Inflammatory macrophage treated with lipopolysaccharide for 1 hour (primary cell): ENCODE measurements at places on chromosomes 6 and 20.
A peak's percentile ranks its signal among the peaks of the same experiment; 100 is the strongest.

DNA sequence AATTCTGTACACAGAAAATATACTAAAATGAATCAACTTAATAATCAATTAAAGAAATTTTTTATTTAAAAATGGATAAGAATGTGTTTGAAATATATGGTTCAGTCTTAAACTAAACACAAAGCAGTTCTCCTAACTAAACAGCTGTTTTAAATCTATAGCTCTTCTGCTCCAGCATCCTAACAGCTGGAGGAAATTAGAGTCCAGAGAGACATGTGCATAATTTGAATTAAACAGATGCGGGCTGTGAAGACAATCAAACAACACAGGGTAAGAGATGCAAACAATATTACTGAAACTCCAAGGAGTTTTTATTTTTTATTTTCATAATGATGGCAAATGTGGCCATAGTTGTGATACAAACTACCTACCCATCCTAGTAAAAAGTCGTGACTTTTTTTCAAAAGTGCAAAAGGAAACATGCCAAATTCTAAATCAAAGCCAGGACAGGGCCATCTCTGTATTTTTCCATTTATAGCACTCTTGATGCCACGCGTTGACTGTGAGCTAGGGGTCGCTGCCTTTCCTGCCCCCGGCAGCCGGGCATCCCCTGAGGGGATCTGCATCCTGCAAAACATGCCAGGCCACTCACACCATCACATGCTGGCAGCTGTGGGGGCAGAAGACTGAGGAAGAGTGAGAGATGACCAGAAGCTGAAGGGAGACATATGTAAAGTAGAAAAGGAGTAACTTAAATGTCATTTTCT lies 310.6 kb downstream of the PRKN start:
- DNase-seq = no peak

DNA sequence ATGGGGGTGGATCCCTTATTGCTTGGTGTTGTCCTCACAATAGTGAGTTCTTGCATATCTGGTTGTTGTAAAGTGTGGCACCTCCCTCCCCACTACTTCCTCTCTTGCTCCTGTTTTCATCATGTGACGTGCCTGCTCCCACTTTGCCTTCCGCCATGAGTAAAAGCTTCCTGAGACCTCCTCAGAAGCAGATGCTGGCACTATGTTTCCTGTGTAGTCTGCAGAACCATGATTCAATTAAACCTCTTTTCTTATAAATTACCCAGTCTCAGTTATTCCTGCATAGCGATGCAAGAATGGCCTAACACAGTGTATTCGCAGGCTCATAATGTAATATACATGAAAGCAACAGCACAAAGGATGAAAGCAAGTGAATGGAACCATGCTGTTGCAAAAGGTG lies 28.4 kb upstream of the ANKRD60 start:
- DNase-seq = peak; percentile 64

GRCh38 chr20:35166242-35166830 lies 5.5 kb upstream of the PROCR start:
- no peak for DNase-seq

- no peak for DNase-seq
Measured at GRCh38 chr20:63254606-63255384, 532 bp upstream of the NKAIN4 start.

DNA sequence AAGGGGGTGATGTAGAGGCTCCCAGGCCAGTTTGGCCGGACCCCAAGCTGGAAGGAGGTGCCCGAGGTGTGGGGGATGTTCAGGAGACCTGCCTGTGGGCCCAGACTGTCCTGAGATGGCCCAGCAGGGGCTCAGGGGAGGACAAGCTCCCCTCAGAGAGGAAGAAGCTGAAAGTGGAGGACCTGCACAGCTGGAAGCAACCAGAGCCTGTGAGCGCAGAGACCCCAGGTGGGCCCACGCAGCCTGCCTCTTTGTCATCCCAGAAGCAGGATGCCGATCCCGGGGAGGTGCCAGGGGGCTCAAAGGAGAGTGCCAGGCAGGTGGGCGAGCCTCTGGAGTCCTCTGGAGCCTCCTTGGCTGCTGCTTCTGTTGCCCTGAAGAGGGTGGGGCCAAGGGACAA lies 29.7 kb downstream of the ZNF831 start:
- DNase-seq = no peak

- no peak for DNase-seq
Measured at GRCh38 chr6:105786890-105787655, 299.1 kb upstream of the PRDM1 start.
